ENCODE measurements at places on chromosomes 16 and 17. TPM values are rescaled to one million over a fixed set of nuclear protein-coding genes. Genes with fewer than 3 reads are reported as not detected.

DNA sequence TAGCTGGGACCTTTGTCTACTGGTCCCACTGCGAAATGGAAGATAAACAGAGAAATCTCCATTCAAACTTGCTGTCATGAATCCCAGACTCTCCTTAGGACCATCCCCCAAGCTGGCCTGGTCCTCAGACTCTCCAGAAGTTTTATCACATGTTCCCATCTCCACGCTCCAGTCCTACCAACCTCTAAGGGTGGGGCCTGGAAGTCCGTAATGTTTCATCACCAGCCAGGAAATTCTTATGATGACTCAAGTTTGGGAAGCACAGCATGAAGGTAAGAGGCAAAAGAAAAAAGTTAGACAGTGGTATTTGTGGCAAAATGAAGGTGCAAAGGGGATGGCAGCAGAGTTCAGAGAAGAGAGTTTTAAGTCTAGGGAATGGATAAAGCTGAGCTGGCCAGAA lies 52.7 kb downstream of the ZNF18 start:
- H3K36me3 ChIP-seq, result no peaks in the 10 kb centered on the region
- H3K27me3 ChIP-seq, result no peaks in the 10 kb centered on the region
- no peak overlapping the region for H3K27ac ChIP-seq

GRCh38 chr17:68319410-68320162 lies 28.3 kb downstream of the ARSG start:
- no peaks in the 10 kb centered on the region for H3K27me3 ChIP-seq
- no peak overlapping the region for H3K4me3 ChIP-seq
- no peaks in the 10 kb centered on the region for H3K36me3 ChIP-seq
- no peak overlapping the region for H3K27ac ChIP-seq
- H3K4me1 ChIP-seq, result no peaks in the 10 kb centered on the region
- DNase-seq, result no peak

NBR1 gene
- 62.5 TPM for polyA plus RNA-seq

DNA sequence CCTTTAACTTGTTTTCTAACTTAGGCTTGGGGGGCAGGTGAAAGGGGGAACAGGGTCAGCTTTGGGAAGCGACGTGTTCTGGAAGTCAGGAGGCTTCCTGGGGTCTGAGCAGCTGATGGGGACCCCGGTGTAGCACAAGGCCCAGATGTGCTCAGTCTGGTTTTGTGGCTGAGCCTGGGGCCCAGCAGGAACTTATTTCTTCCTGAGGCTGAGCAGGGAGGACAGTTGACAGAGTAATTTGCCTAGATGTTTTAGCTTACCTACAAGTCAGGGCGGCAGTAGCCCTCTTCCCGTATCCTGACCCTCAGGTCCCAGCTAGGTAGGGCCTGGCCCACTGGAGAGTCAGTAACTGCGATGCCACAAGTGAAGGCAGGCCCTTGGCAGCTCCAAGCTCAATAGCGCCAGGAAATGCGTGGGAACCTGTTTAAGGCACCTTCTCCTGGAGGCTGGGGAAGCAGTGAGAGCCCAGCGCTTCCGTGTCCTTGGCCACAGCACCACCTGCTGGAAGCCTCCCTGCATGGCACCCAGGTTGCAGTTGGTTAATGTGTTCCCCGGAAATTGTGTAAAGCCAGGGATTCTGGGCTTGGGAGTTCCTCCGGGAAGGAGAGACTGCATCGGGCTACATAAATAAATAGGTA lies 5.2 kb downstream of the CCR7 start:
- H3K36me3 ChIP-seq, result no peaks in the 10 kb centered on the region
- no peak overlapping the region for H3K27ac ChIP-seq

GSG1L2 gene
- polyA plus RNA-seq, result not detected

ABCC6 gene
- polyA plus RNA-seq, result 0.23 TPM

CACNA1G gene
- polyA plus RNA-seq, result 0.21 TPM

GRCh38 chr16:57226701-57227621 lies 18.1 kb upstream of the ARL2BP start:
- H3K27ac ChIP-seq, result peak overlapping the region; percentile 92
- peak; percentile 57 for DNase-seq
- no peak overlapping the region for H3K4me3 ChIP-seq
- no peaks in the 10 kb centered on the region for H3K27me3 ChIP-seq
- H3K4me1 ChIP-seq, result peaks cover 21% of the 10 kb centered on the region

DNA sequence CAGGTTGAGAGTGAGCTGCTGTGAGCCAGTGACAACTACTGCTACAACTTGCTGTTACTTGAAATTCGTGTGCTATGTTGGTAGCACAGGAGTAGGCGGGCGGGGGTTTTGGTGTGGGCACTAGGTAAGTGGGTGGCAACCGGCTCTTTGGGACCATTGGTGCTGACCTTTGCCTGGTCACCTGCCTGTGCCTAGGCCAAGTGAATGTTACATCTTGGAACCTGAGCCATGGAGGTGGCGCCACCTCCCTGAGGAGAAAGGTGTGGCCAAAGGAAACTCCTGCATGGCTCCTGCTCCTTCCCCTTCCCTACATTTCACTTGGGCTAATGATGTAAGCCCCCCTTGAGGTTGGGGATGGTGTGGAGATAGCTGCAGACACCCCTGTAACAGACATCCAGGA lies 25.4 kb upstream of the ARHGAP23 start:
- H3K27me3 ChIP-seq, result no peaks in the 10 kb centered on the region
- H3K36me3 ChIP-seq, result peaks cover 25% of the 10 kb centered on the region
- no peak overlapping the region for H3K4me3 ChIP-seq
- no peak overlapping the region for H3K27ac ChIP-seq

DNA sequence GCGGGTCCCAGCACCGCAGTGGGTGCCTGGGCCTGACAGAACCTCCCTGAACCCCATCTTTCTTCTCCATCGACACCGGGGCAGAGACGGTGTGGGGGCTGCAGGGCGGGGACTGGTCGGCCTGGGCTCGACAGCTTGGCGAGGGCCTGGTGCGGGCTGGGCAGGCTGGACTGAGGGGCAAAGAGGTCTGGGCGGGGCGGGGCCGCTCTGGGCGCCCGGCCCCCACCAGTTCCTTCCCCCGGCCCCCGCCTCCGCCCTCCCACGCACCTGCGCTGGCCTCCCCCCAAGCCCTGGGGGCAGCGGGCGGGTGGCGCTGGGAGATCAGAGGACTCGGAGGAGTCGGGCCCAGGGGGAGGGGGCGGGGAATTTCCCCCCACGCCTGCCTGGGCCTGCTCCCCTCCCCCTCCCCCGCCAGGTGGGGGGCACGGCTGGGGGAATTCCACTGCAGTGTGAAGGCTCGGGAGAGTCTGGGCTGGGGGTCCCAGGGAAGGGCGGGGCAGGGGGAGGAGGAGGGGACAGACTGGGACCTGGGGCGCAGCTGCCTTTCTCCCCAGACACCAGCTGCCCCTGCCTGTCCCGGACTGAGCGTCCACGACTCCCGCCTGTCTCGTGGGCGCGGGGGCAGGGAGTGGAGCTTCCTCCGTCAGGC lies 877 bp upstream of the KREMEN2 start:
- no peaks in the 10 kb centered on the region for H3K36me3 ChIP-seq
- peaks cover 28% of the 10 kb centered on the region for H3K27me3 ChIP-seq
- H3K4me1 ChIP-seq, result no peaks in the 10 kb centered on the region
- H3K4me3 ChIP-seq, result peak overlapping the region; percentile 61
- no peak for DNase-seq

RASD1 gene
- polyA plus RNA-seq, result 0.43 TPM

- no peak for DNase-seq
- H3K27ac ChIP-seq, result peak overlapping the region; percentile 20
- no peaks in the 10 kb centered on the region for H3K27me3 ChIP-seq
- H3K4me3 ChIP-seq, result no peak overlapping the region
These were observed 8.6 kb downstream of the HIC1 start for GRCh38 chr17:2063261-2064146.

CENPT gene
- polyA plus RNA-seq, result 48.6 TPM

DNA sequence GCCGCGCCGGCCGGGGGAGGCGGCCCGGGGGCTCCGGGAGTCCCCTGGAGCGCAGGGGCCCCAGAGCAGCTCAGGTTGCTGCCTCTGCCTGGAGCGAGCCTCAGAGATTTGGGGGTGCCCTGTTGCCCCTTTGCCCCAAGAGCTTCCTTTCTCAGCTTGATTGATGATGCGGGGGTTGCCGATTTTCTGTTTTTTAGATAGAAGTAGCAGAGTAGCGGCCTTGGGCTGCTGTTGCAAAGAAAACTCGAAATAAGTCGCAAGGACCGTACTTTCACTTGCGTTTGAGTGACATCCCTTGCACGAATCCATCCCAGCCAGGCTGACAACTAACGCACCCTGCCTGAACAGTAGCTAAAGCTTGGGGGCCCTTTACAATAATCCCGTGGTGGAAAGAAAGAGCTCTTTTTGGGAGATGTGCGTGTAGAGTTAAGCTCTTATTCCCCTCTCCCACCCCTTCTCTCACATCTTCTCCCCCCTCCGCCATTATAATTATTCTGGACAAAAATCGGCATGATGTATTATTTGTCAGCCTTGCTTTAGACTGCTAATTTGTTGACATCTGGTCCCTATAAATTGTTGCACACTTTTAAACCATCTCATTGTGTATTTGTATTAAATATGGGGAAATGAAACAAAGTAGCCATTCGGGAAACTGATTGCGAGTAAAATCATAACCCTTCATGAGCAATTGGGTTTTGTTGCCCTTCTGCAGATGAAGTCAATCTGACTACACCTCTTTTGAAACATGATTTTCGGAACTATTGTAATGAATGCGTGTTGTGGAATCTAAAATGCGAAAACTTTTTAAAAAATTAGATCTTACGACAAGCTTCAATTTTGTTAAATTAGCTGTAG lies 873 bp downstream of the USP10 start:
- no peaks in the 10 kb centered on the region for H3K36me3 ChIP-seq
- H3K27ac ChIP-seq, result peak overlapping the region; percentile 58
- peak; percentile 37 for DNase-seq
- 0 out of 2 replicates have a peak, but pooled peaks cover 7% of the 10 kb centered on the region for H3K4me1 ChIP-seq
- peak overlapping the region; percentile 65 for H3K4me3 ChIP-seq
- H3K27me3 ChIP-seq, result no peaks in the 10 kb centered on the region

DNA sequence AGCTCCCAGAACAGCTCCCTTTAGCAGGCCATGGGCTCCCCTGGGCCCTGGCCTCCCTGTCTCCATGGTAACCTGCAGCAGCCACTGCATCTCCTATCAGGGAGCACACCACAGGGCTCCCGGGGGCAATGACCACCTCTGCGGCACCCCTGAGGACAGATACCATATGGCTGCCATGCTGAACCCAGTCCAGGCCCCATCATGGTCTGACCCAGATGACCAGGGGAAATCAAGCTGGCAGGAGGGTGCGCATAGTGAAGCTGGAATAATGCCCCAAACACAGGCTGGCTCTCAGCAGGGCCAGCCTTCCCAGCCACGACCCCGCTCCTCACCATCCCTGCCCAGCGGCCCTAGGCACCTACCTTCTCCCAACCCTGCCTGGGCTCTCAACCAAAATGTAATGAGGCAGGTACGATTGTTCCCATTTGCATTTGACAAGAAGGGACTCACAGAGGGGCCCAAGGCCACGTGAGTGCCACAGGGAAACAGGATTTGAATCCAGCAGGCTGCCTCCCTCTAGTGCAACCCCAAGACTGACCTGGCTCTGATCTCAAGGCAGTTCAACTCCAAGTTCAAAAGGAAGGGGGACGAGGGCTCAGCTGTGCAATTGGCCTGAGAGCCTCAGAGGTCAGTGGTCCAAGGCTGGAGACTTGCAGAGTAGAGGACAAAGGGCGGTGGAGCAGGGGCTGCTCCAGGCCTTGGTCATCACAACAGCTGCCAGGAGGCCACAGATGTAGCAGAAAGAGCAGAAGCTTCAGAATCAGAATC lies 2.4 kb downstream of the RUNDC3A start:
- no peak overlapping the region for H3K4me3 ChIP-seq
- H3K27ac ChIP-seq, result no peak overlapping the region
- no peaks in the 10 kb centered on the region for H3K4me1 ChIP-seq
- H3K27me3 ChIP-seq, result no peaks in the 10 kb centered on the region
- H3K36me3 ChIP-seq, result no peaks in the 10 kb centered on the region

KCNJ18 gene
- polyA plus RNA-seq, result not detected

DNA sequence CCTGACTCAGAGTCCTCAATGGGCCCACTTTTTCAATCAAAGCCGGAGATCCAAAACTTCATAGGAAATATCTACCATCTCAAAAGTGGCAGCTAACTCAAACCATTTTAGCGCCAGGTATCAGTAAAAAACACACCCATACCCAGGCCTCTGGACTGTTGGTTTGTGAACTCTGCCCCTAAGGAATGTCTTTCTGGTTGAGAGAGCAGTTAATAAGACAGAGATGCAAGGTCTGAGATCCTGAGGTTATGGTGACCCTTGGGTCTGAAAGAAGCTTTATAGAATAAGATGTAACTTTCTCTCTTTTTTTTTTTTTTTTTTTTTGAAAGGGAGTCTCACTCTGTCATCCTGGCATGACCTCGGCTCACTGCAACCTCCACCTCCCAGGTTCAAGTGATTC lies 350.5 kb downstream of the SOX9 start:
- no peak overlapping the region for H3K4me3 ChIP-seq
- H3K36me3 ChIP-seq, result no peaks in the 10 kb centered on the region

GRAPL gene
- not detected for polyA plus RNA-seq

- H3K4me1 ChIP-seq, result peaks cover 5% of the 10 kb centered on the region
- H3K36me3 ChIP-seq, result no peaks in the 10 kb centered on the region
These were observed 33.5 kb downstream of the WSB1 start for GRCh38 chr17:27327397-27327796.

DNA sequence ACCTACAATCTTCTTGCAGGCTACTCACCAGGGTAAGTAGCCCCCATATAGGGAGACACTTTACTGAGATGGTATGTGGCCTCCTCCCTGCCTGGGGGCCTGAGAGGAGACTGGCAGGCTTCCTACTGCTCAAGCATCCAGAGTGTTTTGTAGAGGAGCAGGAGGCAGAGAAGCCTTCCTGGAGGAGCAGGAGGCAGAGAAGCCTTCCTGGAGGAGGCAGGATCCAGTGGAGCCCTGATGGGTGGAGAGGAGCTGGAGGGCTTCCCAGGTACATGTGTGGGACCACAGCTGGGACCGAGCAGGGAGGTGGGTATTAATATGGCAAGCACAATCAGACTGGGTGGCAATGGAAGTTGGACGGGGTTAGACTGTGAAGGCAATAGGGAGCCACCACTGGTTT lies 2.1 kb upstream of the ADGRG5 start:
- H3K27ac ChIP-seq, result no peak overlapping the region
- H3K4me1 ChIP-seq, result no peaks in the 10 kb centered on the region
- H3K27me3 ChIP-seq, result no peaks in the 10 kb centered on the region
- no peak for DNase-seq
- H3K4me3 ChIP-seq, result no peak overlapping the region
- no peaks in the 10 kb centered on the region for H3K36me3 ChIP-seq
